ENCODE measurements at places on chromosomes 5 and 9. TPM values are rescaled to one million over a fixed set of nuclear protein-coding genes. Genes with fewer than 3 reads are reported as not detected.

DNA sequence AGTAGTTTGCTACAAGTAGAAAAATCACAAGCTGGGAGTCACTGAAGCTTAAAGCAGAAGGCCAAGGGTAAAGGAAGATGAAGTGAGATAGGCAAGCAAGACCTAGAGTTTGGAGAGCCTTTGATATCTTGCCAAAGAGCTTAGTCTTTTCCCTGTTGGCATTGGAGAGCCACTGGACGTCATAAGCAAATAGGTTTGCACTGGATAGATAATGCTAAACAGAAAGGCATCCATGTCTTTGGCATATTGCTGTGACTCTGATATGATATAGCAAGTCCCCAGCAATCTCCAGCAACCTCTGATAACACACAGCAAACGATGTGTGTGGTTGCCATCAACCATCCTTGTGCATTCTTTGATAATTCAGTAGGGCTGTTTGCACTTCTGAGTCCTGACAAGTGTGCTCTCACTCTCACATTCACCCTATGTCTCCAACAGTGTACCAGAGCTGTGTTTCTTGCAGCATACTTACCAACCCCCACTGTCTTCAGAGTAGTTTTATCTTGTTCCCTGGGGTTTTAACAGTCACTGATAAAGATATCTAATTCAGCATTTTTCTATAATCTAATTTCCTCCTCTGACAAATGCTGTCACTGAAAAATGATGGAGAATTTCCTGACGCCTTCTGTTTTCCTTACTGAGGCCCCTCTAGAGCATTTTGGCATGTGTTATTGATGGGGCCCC, 16.9 kb upstream of the FREM1 start:
- DNase-seq = no peak

- DNase-seq = no peak
Observed at GRCh38 chr5:149731332-149731616, 1.2 kb downstream of the PPARGC1B start.

DNA sequence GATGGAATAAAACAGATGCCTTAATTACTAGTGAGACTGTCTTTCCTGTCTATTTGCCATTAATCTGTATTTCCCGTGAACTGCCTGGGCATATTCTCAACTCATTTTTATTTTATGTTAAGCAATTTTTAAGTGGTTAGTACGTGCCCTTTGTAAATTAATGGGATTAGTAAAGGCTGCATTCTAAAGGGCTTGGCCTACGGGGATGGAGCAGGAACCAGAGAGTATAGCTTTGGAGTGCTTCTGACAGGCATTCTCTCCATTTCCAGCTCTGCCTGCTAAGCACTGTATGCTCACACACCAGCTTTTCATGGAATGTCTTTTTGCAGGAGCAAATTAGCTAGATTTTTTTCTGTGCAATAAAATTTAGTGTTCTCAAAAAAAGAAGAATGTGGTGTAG, 241.2 kb downstream of the MCTP1 start:
- no peak for DNase-seq

- DNase-seq = peak; percentile 55
Observed at GRCh38 chr5:100840370-100840769, 62.7 kb downstream of the ST8SIA4 start.

- DNase-seq = no peak
Observed at GRCh38 chr9:91073049-91073810, 271.6 kb downstream of the SYK start.

- DNase-seq = no peak
Observed at GRCh38 chr9:86801246-86801645, 146.1 kb downstream of the GAS1 start.

- DNase-seq = no peak
Observed at GRCh38 chr5:10631316-10631996, 67.6 kb downstream of the ANKRD33B start.

GRCh38 chr5:150461231-150461630, 11.7 kb upstream of the RPS14 start:
- peak; percentile 48 for DNase-seq

GRCh38 chr9:81772144-81772543, 82.8 kb upstream of the TLE1 start:
- no peak for DNase-seq

GRCh38 chr5:105428451-105429380, 1866.1 kb upstream of the NUDT12 start:
- no peak for DNase-seq

DNA sequence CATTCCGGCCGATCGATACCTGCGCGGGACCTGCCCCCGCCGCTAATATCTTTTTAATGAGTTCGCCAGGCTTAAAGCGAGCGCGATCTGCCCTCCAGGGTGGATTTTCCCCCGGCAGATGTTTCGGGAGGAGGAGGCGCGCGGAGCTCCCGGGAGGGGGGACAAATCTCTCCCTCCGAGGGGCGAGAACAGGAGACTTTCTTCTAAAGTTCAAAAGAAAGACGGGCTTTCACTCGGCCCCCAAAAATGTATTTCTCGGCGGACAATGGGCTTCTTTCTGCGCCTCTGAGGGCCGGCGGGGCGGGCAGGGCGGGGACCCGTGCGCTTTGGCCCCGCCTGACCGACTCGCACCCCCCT, 4.1 kb upstream of the PRDM12 start:
- DNase-seq = no peak

DNA sequence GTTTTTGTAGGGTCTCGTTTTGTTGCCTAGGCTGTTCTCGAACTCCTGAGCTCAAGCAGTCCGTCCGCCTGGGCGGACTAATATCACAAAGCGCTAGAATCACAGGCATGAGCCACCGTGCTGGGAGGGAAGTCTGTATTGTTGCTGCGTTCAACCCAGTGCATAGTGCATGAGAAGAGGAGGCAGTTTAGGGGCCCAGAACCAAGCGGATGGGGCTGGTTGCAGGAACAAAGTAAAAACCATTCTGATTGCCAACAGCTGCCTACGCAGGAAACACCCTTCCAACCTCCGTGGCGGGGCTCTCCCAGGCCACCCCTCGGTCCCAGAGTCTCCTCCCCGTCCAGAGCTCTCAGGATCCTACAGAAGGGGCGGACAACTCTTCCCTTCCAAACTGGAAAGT, 87.1 kb downstream of the ANXA2R start:
- DNase-seq = no peak

DNA sequence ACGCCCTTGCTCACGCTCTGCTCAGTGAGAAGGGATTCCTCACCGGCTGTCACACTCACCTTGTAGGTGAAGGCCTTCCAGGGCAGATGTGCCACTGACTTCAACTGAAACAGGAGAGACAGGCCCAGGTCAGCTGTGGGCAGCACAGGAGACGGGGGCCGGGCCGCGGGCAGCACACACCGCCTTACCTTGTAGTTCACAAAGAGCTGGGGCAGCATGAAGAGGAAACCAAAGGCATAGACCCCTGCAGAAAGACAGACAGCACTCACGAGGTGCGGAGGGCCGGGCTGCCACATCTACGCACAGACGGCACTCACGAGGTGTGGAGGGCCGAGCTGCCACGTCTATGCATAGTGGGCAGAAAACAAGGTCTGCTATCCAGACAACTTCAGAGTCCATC, 23.3 kb downstream of the CLPTM1L start:
- no peak for DNase-seq

DNA sequence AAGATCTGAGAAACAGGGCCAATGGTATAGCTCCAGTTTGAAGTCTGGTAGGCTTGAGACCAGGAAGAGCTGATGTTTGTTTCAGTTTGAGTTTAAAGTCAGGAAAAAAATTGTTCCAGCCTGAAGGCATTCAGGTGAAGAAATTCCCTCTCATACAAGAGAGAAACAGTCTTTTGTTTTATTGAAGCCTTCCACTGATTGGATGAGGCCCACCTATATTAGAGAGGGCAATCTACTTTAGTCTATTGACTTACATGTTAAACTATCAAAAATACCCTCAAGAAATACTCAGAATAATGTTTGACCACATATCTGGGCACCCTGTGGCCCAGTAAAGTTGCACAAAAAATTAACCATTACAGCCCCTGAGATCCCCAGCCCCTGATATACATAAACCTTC, 5.2 kb upstream of the DEPDC1B start:
- DNase-seq = no peak

ORM1 gene
- not detected for total RNA-seq
